Left ventricle myocardium superior (tissue), 1 donor: ENCODE measurements at places on chromosomes 1 and 21. TPM values are rescaled to one million over a fixed set of nuclear protein-coding genes. Genes with fewer than 3 reads are reported as not detected.

The SCMH1 gene
- total RNA-seq: 44.0 TPM

The RUNX3 gene
- total RNA-seq: 0.89 TPM

The KRTAP7-1 gene
- total RNA-seq: not detected

The AMY1A gene
- not detected for total RNA-seq

The PHACTR4 gene
- total RNA-seq: 17.9 TPM

The CSF1 gene
- 14.9 TPM for total RNA-seq

The OR2AJ1 gene
- not detected for total RNA-seq

The ALX3 gene
- not detected for total RNA-seq

The UBASH3A gene
- not detected for total RNA-seq
